Stimulated activated CD4-positive, alpha-beta T cell treated with anti-CD3 and anti-CD28 coated beads, Interleukin-4, amount 100 ng/mL, for 48 hours (primary cell): ENCODE measurements at places on chromosomes 7 and 10.

DNA sequence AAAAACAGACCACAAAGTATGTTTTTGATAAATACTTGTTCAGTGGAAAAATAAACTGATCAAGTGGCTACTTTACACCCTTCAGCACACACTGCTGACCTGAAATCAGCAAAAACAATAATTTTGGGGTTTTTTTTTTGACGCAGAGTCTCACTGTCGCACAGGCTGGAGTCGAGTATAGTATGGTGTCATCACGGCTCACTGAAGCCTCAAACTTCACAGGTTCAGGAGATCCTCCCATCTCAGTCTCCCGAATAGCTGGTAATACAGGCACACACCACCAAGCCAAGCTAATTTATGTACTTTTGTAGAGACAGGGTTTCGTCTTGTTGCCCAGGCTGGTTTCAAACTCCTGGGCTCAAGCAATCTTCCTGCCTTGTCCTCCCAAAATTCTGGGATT lies 30.6 kb downstream of the TARP start:
- no peak for DNase-seq

- no peak for DNase-seq
Measured at GRCh38 chr7:156024201-156024600, 211.9 kb upstream of the SHH start.

- DNase-seq = no peak
Measured at GRCh38 chr10:20289070-20289828, 473.0 kb downstream of the PLXDC2 start.

DNA sequence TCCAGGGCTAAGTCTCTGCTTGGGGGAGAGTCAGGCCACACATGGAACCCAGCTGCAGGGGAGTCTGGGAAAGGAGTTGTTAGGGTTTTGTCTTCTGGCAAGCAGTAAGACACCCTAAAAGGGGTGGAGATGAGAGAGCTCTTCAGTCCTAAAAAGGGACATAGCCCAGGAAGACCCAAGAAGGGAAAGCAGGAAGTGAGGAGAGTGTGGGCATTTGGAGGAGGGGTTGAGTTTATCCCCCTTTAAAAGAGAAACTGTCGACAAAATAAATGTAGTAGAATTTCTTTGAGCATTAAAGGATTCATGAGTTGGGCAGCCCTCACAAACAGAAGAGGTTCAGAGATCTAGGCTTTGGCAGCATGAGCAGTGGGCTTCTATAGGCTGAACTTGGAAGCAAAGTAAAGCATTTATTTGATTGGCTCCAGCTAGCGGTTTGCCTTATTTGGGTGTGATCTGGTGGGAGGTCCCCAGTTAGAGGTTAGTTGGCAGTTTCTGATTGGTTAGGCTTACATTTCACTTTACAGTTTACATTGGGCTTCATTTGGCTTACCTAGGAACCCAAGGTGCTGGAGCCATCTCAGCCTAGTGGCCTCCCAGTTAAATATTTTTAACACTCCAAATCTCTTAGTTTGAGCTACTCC lies 246.7 kb downstream of the CAMK1D start:
- DNase-seq = no peak

- DNase-seq = no peak
Measured at GRCh38 chr7:136278057-136278456, 300.9 kb upstream of the MTPN start.

DNA sequence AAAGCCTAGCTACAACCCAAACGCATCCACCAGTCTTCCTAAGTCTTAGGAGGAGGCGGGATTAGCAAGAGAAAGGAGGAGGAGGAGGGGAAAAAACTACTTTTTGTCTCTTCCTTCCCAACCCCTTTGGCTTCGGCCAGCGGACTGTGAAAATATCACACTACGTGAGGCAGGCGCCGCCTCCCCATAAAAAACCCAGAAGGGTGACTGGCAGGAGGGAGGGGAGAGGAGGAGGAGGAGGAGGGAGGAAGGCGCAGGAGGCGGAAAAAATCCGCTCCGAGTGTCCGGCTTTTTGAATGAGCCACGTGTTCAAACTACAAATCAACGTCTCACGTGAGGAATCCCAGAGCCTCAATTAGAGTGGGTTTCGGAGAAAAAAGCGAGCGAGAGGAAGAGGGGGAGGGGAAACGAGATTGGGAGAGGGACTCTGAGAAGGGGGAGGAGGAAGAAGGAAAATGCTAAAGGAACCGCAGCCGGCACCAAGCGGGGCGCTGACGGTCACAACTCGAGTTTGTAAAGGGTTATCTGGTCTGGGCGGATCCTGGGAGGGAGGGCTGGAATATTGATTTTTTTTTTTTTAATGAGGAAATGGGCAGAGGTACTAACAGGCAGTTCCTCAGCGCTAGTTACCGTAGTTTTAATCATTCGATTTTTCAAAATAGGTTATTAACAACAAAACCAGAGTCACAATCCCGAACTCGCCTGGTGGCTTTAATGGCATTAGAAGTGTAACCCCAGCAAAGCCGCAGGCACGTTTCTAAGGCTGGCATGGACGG lies at the start of gene IGF2BP3:
Gene IGF2BP3 (minus strand): TSS at position 162 of the 776 bp plus-strand sequence. CDS start 381 bp downstream, outside the sequence.
- DNase-seq = peak; percentile 12

GRCh38 chr7:100837099-100837836 lies 9.9 kb upstream of the EPHB4 start:
- DNase-seq = peak; percentile 70

GRCh38 chr10:9851808-9852207 lies 1165.9 kb upstream of the CELF2 start:
- no peak for DNase-seq

DNA sequence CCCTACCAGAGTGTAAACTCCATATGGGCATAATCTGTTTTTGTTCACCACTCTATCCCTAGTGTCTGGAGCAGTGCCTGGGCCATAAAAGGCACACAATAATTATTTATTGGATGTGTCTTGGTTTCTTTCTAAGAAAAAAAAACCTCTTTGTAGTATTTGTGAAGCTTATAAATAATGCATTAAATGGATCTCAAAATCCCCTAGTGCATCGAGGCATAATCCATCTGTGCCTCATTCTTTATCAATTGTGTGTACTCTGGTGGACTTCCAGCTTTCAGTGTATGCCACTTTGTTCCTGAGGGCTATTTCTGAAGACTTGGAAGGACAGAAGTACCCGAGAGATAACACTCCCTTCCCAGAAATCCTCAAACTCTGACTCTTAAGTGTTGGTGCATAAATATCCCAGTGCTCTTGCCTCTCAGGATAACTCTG lies 255.0 kb upstream of the PHYHIPL start:
- no peak for DNase-seq

- DNase-seq = no peak
Measured at GRCh38 chr7:86470763-86471162, 172.9 kb upstream of the GRM3 start.

GRCh38 chr10:119859420-119860258 lies 13.0 kb downstream of the MCMBP start:
- DNase-seq = no peak

DNA sequence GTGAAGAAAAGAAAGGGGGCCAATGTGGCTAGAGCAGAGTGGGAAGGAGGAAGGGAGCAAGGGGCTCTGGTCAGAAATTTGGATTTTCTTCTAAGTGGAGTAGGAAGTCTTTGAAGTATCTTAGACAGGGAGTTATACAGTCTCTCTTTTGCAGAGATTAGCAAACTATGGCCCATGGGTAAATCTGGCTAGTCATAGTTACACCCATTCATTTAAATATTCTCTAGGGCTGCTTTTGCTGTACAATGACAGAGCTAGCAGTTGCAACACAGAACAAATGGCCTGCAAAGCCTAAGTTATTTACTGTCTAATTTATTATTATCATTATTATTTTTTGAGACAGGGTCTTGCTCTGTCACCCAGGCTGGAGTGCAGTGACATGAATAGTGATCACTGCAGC lies 10.5 kb upstream of the LAMB4 start:
- no peak for DNase-seq

DNA sequence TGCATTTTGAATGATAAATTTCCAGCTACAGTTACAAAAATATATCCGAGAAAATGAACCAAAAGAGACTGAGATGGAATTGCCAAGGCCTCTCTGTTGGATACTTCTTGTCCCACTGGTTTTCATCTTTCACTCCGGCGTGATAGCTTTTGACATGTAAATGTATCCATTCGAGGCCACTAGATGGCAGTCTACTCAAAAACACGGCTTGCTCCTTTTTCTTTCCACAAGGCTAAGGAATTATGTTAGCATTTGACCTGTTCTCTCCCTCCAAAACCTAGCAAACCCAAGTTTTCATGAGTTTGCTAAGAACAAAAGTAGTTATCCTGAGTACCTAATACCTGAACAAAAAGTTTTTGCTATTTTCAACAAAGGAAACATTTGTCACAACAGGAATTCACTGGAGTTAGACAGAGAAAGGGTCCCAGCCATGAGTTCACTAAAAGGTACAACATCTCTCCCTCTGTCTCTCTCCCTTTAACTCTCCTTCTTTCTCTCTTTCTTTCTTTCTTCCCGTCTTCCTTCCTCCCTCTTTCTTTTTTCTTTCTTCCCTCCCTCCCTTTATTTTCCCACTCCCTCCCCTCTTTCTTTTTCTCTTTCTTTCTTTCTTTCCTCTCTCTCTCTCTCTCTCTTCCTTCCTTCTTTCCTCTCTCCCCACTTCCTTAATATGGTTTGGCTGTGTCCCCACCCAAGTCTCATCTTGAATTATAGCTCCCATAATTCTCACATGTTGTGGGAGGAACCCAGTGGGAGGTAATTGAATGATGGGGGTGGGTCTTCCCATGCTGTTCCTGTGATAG lies 207.9 kb upstream of the MYO3A start:
- DNase-seq = no peak

GRCh38 chr10:34705563-34705962 lies 109.5 kb downstream of the PARD3 start:
- no peak for DNase-seq

DNA sequence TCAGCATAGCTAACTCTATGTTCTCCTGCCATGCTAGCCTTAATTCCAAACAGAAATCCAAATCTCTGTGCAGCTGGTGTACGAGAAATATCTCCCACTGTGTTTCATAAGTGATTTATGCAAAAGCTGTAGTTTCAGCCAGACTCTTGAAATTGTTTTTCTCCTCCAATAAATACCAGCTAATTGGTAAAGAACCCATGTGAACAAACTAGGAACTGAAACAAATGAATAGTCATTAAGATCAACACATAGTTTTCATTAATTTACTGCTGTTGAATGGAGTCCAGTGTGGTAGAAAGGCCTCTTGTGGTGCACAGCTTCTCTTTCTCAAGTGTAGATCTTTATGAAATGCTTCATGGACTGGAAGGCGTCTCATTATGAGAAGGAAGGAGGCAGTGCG lies 18.4 kb downstream of the PPP1R17 start:
- DNase-seq = no peak

GRCh38 chr10:101120884-101121653 lies 10.0 kb upstream of the TLX1 start:
- no peak for DNase-seq

GRCh38 chr10:49356944-49357343 lies 38.9 kb downstream of the DRGX start:
- no peak for DNase-seq
